ENCODE measurements at places on chromosomes 13 and 19.

DNA sequence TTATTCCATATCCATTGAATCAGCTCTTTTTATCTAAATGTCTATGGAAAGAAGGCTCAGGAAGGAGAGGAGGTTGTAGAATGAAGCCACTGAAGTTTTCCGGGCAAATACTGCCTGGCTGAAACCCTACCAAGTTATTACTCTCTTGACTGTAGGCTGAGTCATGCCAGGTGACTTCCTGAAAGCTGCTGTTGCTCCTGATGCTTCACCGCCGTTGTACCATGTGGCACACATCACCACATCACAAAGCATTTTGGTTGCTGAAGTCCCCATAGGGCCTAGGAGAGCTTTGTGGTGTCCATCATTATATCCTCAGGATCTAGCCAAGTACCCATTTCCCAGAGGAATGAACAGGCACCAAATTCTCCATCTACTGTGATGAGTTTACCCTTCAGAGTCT is 11.1 kb upstream of the TDRD12 start:
- no peak for DNase-seq

GRCh38 chr13:21999666-22000065 is 328.8 kb downstream of the FGF9 start:
- DNase-seq: no peak

- DNase-seq: no peak
Measured at GRCh38 chr19:16001481-16002312, 52.9 kb downstream of the OR10H4 start.

GRCh38 chr13:43134868-43135267 is 111.5 kb downstream of the DNAJC15 start:
- DNase-seq: no peak

DNA sequence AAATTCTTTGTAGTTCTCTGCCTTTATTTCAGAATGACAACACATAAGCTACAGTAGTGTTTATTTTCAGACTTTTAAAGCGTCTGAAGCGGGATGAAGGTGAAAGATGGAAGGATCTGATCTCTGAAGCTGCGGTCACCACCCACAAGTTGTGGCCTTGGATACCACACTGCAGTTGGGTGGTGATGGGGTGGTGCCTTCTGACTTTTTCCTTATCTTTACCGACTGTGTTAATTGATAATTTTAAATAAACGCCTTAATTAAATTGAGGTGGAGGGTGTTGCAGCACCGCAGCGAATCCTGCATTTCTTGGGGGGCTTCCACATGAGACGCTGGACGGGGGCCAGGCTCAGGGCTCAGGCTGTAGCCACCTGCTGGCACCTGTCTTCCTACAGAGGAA is 1.3 kb downstream of the TFDP1 start:
- no peak for DNase-seq

DNA sequence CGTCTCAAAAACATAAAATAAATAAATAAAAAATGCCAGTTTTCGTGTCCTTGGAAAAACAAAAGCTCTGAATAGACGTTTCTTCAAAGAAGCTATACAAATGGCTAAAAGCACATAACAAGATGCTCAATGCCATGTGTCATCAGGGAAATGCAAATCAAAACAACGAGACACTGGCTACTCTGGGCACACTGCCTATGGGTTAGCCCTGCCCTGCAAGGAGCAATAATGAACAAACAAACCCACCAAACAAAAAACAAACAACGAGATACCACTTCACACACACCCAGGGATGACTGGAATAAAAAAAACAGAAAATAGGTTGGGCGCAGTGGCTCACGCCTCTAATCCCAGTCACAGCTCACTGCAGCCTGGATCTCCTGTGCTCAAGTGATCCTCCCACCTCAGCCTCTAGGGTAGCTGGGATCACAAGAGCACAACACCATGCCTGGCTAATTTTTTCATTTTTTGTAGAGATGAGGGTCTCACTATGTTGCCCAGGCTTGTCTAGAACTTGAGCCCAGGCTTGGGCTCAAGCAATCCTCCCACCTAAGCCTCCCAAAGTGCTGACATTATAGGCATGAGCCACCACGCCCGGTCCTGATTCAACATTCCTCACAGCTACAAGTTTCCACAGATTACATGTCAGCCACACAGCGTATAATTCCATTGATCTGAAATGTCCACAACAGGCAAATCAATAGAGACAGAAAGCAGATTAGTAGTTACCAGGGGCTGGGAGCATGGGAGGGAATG is 15.5 kb upstream of the ISYNA1 start:
- no peak for DNase-seq

All from stimulated activated CD4-positive, alpha-beta T cell treated with anti-CD3 and anti-CD28 coated beads, TNF-alpha, amount 100 ng/mL, for 4 hours (primary cell).